ENCODE measurements at places on chromosomes 13 and 19.

DNA sequence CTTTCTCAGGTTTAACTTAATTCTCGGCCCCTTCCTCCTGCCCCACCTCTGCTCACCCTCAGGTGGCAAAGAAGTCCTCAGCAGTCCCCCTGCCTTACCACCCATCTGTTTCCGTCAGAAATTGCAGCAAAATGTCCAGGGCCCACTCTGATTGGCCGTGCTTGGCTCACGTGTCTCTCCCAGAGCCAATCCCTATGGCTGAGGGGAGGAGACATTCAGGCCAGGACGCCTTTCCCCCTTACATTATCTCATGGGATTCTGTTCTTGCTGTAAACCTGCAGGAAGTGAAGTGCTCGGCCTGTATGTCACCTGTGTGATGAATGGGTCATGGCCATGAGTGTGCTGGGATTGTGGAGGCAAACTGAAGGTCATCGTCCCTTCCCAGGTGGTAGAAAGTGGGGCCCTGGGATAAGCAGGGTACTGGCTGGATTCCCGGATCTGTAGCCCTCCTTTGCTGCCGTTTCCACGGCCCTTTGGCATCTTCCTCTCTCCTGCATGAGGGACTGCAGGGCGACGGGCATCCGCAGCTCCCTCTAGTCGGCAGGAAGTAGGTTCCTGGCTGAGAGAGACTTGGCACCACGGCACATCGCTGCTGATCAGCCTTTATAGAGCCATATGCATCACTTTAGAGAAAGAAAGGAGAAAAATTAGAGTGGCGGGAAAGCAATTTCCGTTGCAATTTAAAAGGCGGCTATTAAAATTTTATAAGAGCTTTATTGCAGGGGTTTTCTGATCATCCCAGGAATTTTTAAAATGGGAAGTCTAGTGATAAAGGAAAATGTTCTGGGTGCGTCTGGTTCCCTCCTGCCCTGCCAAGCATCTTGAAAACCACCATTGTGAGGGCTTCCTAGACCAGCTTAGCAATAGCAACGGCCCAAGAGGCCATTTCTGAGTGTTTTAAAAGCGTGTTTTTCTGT is 118.2 kb downstream of the SIPA1L3 start:
- no peak for DNase-seq

- DNase-seq = no peak
These were observed 58.7 kb upstream of the ALOX5AP start for GRCh38 chr13:30676672-30677071.

GRCh38 chr13:51113969-51114368 is 2.9 kb upstream of the C13orf42 start:
- no peak for DNase-seq

DNA sequence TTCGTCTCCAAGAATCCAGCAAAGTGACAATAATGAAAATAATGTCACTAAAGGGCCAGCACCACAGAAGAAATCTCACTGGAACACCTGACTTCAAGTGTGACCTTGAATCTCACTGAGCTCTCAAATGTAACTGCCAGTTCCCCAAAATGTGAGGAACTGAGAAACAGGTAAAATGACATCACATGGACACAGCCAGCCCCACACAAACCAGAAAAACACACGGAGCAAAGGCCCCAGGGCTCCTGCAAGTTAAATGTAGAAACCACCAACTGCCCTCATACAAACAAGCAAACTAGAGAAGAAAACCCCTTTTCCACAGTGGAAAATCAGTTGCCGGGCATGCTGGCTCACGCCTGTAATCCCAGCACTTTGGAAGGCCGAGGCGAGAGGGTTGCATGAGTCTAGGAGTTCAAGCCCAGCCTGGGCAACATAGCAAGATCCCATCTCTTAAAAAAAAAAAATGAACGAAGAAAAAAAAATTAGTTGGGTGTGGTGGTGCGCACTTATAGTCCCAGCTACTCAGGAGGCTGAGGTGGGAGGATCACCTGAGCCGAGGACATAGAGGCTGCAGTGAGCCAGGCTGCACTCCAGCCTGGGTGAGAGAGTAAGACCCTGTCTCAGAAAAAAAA is 8.7 kb upstream of the KANK2 start:
- no peak for DNase-seq

- no peak for DNase-seq
These were observed 26.0 kb upstream of the UBAC2 start for GRCh38 chr13:99174533-99175100.

DNA sequence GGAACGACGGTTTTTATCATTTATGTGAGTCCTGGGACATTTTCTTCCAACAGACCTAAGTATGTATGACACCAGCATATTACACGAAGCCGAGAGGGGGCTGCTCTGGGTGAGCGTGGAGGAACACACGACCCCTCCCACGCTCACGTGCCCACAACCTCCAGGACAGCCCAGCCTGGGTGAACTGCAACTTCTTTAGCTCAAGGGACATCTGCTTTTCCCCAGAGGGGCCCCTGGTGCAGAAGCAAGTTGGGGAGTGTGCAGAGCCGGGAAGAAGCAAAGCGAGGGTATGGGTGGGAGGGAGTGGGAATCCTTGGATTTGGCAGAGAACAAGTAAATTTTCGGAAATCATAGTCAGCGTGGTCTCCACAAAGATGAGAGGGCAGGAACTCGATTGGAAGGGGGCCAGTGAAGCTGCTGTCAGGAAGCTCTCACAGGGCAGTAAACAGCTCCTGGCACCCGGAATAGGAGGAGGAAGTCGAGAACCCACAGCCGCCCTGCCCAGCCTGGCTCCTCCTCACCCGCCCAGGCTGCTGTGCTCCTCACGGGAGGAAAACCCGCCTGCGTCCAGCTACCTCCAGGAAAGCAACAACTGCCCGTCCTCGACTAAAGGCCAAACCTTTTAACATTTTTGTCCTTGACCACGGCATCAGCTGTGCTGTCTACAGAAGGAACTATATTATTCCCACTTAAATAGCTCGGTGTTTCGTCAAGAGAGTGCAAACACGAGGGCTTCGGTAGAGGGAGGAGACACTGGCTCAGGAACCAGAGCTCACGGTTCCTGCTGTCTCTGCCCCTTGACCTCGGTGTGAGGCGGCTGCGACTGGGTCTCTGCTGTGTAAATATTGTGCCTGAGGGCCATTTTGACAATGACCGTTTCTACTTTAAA is 17.2 kb upstream of the CFAP97D2 start:
- DNase-seq = no peak

GRCh38 chr19:5698635-5699422 is 8.7 kb downstream of the RPL36 start:
- DNase-seq = no peak

DNA sequence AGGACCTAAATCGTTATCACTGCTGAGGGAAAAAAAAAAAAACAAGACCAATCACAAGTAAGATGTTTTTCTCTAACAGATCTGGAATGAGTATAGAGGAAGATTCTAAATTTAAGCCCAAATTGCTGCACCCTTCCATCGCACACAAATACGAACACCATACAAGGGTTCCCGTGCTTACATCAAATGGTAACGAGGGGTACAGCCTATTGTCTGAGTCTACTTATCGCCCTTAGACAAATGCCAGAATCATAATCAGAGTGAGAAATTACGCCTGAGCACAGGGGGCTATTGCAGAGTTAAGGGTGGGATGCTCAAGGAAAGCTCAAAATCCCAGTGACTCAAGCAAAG is 603 bp downstream of the ZC3H13 start:
- DNase-seq = no peak

DNA sequence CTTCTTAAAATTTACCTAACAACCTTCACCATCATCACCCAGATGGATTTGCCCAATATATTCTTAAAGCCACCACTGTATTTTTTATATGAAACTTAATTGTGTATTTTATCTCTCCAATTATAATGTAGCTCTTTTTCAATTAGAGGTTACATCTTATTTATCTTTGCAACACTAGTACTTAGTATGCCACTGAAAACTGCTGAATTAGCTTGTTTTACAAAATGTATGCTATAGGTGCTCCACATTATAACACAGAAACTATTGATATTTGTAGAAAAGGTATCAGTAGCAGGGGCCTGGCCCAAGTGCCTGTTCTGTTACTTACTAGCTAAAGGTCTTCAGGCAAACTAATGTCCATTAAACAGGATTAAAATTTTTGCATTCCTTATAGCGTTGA is 35.8 kb upstream of the PCDH17 start:
- DNase-seq = no peak

DNA sequence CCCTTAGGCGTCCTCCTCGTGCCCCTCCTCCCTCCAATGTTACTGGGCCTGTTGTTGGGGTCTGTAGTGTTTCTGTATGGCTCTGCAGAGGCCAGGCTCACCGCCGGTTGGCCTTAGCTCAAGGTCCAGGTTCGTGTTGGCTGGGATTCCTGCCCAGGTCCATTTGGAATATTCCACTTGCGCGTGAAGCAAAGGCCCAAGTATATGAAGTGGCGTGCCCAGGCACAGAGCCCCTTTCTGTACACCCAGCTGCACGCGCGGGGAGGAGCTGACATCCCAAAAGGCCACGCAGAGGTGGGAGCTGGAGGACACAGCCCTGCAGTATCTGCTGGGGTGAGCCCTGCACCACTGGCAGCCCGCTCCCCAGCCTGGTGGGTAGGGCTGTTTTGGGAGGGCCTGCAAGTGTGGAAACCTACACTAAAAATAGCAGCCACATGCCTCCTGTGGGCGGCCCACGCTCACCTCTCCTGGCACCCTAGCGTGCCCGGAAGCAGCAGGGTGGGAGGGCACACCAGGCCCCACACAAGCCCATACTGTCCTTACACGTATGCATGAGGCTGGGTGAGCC is 30.2 kb downstream of the CRTC1 start:
- DNase-seq = no peak

DNA sequence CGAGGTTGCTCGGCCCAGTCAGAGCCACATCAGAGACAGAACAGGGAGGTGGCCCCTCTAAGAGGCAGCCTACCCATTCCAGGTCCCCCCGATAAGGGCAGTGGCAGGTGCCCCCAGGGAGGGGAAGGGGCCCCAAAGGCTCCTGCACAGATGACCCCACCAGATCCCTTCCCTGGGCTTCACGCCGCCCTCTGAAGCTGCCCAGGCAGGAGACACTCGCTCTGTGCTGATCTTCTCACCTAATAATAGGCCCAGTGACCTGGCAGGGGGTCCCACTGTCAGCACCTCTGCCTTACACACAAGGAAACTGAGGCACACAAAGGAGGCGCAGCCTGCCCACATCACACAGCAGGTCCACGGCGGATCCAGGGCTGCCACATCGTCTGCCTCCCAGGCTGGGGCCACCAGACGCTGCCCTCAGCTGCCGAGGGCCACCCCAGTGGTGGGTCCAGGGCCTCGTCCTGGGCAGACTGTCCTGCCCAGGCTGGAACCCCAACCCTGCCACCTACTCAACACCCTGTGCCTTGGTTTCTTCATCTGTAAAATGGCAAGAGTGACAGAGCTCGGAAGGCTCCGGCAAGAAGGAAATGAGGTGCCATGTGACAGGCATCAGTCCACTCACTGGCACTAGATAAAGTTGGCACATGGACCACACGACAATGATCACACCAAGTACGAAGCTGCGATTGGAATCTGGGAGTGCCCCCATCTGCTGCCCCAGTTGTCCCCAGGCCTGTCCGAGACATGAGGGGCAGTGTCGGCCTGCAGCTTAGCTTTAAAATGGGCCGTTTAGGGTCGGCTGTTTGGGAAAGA is 56.5 kb downstream of the KLF2 start:
- DNase-seq = no peak

- no peak for DNase-seq
These were observed 209.3 kb downstream of the HS6ST3 start for GRCh38 chr13:96299235-96299634.

DNA sequence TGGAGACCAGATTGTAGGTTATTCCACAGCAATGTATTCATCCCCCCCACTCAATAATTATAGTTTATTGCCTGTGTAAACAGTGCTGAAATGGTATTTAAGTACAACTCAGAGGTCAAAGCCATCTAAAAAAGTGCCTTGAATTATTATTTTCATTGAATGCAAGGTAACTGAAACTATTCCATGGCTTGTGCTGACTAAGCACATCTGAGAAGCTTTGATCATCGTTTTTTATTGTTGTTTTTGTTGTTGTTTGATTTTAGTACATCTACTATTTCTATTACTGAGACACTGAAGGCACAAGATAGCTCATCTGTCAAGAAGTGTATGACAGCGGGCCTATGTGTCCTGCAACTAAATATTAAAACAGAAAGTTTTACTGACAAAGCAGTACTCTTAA is 308.0 kb downstream of the OXGR1 start:
- no peak for DNase-seq

GRCh38 chr19:4234862-4235201 is 5.5 kb downstream of the EBI3 start:
- no peak for DNase-seq

DNA sequence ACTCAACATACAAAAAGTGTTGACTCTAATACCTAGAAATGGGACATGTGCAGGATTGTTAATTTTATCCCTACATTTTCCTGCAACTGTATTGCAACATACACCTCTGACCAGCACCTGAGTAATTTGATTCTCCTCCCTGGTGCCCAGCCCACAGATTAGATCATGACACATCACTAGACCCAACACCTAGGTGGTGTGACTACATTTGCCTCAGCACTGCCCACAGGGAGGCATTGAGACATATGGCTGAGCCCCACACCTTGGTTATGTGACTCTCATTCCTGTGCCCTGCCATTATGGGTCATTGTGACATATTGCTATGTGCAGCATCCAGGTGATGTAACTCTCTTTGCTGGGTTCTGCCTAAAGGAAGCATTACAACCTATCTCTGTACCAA is 13.2 kb upstream of the ZNF254 start:
- DNase-seq = no peak

DNA sequence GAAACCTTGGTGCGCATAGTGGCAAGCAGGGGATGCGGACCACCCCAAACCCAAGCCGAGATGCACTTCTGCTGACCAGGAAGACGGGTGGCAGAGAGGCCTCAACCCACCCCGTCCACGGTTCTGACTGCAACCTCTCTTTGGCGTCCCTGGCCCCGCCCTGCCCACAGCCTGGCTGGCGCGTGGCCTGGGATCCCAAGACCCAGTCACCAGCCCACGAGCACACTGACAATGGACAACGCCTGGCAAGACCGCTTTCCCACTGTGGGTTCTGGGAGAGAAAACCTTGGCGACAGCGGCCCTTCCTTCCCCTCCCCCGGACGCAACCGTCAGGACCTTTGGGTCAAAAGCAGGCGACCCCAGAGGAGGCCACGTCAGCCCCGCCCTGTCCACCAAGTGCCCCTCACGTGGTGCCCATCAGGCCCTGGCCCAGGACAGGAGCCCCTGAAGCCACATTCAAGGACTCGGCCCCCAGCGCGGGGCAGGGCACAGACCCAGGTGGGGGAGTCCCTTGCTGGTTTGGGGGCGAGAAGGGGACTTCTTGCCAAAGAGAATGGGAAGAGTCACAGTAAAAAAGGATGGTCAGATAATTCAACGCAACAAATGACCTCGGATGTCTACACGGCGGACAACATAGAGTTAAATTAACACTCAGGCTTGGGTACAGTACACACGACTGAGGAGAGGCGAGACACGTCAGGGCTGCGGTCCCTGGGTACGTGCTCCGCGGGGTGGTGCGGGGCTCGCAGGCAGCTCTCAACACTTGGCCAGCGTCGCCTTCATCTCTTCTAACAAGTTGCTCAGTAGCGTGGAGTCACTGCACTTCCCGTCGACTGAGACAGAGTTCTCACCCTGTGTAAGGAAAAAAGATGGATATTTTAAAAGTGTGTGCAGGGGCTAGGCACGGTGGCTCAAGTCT is 5.0 kb downstream of the IZUMO4 start:
- no peak for DNase-seq

- no peak for DNase-seq
These were observed 1.2 kb downstream of the DAPK3 start for GRCh38 chr19:3969435-3970312.
